NCI-H1048 (cell line): ENCODE measurements at places on chromosomes 4 and X.

GRCh38 chr4:88661739-88662138 lies 35.9 kb downstream of the NAP1L5 start:
- no peak for DNase-seq

- no peak for DNase-seq
These were observed 119.8 kb upstream of the PDLIM3 start for GRCh38 chr4:185654965-185655554.

DNA sequence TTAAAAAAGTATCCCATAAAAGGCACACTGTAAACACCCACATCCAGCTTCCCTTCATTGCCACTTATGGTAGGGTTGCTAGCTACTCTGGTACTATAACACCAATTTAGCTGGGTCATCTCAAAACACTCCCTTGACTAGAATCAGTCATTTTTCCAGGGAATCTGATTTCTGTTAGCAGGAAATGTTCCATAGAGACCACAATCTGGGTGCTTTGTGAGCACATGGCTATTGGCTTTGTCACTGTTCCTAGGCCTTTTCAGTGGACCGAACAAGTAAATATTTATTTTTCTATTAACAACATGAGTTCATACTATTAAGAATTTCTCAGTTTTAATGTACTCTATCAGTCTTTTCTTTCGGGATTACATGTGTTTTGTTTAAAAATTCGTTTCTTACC lies 404.7 kb upstream of the GNPDA2 start:
- DNase-seq = no peak

DNA sequence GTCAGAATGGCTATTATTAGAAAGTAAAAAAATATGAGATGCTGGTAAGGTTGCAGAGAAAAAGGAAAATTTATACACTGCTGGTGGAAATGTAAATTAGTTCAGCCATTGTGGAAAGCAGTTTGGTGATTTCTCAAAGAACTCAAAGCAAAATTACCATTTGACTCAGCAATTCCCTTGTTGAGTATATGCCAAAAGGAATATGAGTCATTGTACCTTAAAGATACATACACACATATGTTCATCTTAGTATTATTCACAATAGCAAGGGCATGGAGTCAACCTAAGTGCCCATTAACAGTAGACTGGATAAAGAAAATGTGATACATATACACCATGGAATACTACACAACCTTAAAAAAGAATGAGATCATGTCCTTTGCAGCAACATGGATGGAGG lies 148.2 kb downstream of the COMMD8 start:
- no peak for DNase-seq

DNA sequence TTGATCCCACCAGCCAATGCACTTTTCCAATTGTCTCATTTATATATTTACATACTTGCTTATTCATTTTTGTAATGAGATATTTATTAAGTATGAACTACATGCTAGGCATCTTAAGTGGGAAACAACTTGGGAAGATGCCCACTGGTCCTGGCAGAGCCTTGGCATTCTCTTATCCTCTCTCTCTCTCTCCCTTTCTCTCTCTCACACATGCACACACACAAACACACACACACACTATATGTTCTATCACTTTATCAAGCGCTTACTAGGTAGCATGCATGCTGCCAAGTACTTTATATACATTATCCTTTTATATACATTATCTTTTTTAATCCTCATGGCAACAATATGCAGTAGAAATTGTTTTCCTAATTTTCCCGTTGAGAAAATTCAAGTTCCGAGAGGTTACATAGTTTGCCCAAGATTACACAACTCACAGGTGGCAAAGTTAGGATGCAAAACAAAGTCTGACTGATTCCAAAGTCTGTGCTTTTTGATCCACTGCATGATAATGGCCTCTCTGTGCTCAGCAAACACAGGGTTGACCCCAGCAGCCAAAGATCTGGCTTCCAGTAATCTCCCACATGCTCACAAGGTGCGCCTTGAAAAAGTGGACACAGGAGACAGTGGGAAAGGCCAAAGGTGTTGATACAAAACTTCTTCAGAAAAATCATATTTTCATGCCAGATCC lies 173.1 kb upstream of the KLF3 start:
- no peak for DNase-seq

DNA sequence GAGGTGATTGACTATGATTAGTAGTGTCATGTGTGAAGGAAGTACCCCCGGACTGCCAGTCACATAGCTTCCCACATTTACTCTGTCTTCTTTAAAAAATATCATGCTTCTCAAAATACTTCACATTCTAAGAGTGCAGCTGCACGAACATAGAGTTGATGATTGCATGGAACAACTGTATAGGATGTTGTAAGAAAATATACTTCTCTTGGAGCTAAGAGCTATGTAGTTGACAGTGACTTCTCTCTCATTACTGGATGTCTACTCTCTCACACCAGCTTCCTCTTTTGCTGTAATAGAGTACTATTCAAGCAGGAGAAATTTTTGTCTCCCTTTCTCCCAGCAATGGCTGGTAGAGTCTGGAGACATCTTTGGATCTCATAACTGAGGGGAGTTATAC lies 99.4 kb upstream of the PUDP start:
- no peak for DNase-seq

DNA sequence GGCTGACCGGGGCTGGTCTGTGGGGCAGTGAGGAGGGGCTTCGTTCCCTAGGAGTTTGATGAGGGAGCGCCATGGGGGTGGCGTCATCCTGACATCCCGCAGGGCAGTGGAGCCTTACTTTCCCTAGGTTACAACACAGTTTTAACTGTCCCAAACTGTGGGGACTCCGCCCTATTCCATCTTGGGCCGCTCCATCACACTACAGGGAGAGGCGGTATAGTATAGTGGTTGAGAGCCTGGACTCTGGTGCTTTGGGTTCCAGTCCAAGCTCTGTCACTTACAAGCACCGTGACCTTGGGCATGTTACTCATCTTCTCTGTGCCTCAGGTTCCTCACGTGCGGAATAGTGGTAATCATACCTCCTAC lies 44.2 kb downstream of the ZNF185 start:
- DNase-seq = no peak

- no peak for DNase-seq
These were observed 80.8 kb upstream of the TLR2 start for GRCh38 chr4:153603258-153603657.
